ENCODE measurements at places on chromosomes 4 and X.

DNA sequence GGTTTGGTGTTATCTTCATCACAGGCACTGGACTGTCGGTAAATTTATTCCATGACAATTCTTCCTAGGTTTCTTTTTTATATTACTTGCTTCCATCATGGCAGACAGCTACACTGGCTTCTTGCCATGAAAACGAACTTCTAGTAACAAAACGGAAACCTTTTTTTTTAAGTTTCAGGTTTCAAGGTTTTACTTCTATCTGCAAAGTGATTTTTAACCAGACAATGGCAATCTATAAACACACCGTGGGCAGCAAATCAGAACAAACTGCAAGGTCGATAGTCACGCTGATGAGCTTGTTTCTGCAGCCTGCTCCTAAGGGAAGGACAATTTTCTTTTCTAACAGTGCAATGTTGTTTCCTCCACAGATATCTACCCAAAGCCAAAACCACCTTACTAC is 29.9 kb downstream of the XG start:
- DNase-seq: no peak

DNA sequence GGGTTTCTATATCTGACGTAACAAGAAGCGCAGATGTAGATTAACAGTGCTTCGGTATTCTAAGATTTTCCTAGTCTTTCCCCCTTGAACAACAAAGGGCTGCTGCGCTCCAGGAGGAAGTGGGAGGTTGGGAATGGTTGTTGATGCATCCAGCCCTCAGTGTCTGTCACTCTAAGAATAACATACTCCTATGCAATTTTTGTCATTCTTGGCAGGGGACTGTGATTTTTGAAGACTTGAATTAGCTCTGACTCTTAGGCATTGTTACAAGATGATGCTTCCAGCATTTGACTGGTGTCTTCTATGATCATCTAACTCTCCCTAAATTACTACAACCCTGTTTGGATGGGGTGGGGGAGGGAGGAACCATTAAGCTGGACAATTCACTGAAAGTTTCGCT is 394.2 kb downstream of the ARHGAP24 start:
- DNase-seq: no peak

- no peak for DNase-seq
These were observed 28.7 kb downstream of the RAPGEF2 start for GRCh38 chr4:159131564-159131963.

- DNase-seq: no peak
These were observed 20.0 kb upstream of the CAMK2D start for GRCh38 chr4:113781439-113782040.

- DNase-seq: no peak
These were observed 26.6 kb upstream of the PPP1R2C start for GRCh38 chrX:42804524-42804923.

- no peak for DNase-seq
These were observed 122.9 kb downstream of the PPA2 start for GRCh38 chr4:105350859-105351490.

GRCh38 chr4:66653937-66654336 is 891.4 kb downstream of the CENPC start:
- no peak for DNase-seq

GRCh38 chrX:49999087-49999486 is 76.7 kb downstream of the CLCN5 start:
- no peak for DNase-seq

- no peak for DNase-seq
These were observed 52.8 kb downstream of the NFKB1 start for GRCh38 chr4:102553982-102554381.

DNA sequence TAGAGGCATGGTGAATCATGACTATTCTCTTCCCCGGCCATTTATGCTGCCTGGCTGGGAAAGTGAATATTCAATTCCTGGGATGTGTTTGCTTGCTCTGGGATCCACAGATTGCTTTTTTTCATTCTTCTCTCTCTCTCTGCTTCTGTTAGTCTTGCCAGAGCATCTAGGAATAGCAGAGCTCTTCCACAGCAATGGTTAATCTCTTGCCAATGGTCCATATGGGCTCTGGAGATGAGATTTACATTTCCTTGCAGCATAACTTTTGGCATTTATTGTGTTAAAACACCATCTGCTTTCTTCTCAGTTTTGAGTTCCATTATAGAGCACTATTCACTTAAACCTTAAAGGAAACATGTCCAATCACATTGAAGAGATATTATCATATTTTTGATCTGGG is 59.2 kb upstream of the GUCY1A1 start:
- DNase-seq: no peak

GRCh38 chrX:145405012-145405411 is 157.7 kb downstream of the SPANXN1 start:
- no peak for DNase-seq

DNA sequence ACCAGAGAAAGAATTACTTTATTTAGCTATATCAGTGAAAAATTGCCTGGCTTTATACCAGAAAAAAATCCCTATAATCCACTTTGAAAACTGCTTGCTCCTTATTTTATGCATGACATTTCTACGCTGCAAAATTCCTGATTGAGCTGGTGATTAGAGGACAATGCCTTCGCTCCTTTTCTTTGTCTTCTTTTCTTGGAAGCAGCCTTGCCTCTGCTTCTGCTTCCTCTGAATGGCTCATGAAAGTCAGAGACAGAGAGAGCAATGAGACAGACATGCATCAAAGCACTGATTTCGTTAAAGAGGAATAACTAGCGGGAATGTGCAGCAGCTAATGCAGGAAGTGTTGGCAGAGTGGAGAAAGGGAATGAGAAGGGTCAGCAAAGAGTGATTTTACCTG is 294.3 kb upstream of the IGFBP7 start:
- DNase-seq: no peak

All from stimulated activated CD8-positive, alpha-beta memory T cell treated with anti-CD3 and anti-CD28 coated beads, Interleukin-15, amount 100 ng/mL, for 48 hours (primary cell).